ENCODE measurements at places on chromosomes 1 and 21. TPM values are rescaled to one million over a fixed set of nuclear protein-coding genes. Genes with fewer than 3 reads are reported as not detected.

SELP gene
- total RNA-seq = 35.4 TPM

OR2L3 gene
- not detected for total RNA-seq

CFHR2 gene
- total RNA-seq = not detected

DNA sequence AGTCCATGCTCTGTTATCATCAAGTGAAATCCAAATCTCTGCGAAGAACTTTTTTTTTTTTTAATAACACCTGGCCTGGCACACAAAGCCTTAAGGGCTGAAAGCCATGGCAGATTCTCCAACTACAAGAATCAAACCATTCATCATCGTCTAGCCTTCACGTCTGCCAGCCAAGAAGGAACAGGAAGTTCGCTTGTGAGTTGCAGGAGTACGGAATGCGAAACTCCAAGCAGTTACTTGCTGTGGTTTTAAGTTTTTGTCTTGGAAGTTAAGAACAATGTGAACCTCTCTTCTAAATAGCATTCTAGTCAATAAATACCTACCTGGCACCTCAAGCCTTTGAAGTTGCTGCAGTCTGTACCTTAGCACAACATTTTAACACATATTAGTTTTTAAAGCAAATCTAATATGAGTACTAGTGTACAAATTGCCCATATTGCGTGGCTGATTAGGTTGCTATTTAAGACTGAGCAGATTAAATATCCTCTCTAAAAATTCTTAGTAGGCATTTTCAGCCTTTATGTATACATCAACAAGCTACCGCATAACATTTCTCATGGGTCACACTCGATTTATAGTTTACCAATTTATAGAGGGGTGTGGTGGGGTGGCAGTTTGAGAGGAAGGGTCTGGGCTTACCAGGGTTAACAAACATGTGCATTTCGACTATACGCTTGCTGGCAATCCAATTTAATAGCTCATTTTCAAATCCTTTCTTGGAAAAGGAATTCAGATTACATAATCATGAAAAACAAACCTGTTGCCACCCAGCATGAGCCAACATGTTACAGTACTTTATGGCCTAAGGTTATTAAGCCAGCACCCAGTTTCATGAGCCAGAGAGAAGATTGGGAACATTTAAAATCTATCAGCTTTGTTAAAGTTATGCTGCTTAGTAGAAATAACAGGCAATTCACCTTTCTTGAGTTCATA, 22.2 kb upstream of the PTPN14 start:
- DNase-seq = no peak

KHDC4 gene
- 59.9 TPM for total RNA-seq

LAD1 gene
- not detected for total RNA-seq

- DNase-seq = no peak
These were observed 6.0 kb downstream of the RGL1 start for GRCh38 chr1:183810756-183811544.

DNA sequence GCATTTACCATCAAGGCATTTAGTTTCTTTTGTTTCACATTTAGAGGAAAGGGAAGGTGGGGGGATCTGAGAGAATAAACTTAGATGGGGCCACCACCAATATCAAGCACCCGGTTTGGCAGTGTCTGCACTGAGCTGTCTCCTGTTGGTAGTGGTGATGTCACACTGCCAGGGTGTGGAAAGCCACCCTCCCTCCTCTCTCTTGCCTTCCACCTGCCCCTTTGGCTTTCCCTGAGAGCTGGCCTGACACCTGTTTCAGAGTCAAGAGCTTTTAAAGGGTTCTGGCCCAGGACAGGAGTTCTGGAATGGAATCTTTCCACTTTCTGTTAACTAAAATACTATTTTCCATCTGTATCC, 13.4 kb downstream of the ATF3 start:
- no peak for DNase-seq

DNA sequence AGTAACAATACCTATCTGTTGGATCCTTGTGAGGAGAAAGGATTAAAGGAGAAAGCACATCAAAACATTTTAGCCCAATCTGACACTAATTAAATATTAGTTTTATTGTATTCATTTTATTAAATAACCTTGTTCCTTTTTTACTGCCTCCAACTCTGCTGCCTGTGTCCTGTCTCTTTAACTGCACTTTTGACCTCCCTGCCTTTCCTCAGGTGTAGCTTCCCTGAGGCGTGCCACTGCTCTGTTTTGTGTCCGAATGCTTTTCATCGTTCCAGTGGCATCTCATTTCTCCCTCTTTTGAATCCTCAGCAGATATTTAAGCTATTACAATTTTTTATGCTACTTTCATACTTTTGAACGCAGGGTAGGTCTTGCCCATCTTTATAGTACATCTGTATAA, 10.3 kb downstream of the SPRTN start:
- no peak for DNase-seq

- no peak for DNase-seq
These were observed 192.2 kb downstream of the ROR1 start for GRCh38 chr1:63966016-63966415.

C8B gene
- not detected for total RNA-seq

- DNase-seq = no peak
These were observed 7.4 kb downstream of the TFF1 start for GRCh38 chr21:42358937-42359336.

DNA sequence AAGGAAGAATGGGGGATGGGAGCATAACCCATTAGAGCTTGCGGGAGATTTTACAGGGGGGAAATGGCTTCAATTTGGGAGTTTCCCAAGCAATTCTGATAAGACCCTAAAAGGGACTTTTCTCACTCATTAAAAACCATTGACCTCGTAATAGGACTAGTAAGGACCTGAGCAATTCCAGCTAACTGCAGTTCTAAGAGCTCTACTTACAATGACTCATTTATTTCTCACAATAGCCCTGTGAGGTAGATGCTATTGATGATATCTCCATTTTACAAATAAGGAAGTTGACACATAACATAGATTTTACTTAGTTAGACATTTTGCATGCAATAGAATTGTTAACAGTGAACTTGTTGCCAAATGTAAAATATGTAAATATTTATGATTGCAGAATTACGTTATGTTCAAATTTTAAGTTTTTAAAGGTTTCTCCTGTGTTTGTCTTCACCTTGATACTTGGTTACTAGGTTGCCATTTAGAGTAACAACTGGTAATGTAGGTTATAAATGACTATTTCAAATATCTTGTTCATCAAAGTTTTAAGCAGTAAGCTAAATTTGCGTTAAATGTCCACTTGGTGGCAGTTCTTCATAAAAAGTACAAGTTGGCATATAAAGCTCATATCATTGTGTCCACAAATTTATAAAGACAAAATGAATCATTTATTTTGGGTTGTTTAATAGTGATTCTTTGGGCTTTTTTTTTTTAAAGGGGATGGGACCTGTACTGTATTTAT, 182.0 kb downstream of the PLA2G4A start:
- DNase-seq = no peak

VWA5B1 gene
- total RNA-seq = 0.15 TPM

All from T-helper 17 cell (primary cell).